D341Med (cell line): ENCODE measurements at places on chromosomes 5 and 9.

- no peak for DNase-seq
These were observed 175.3 kb upstream of the ZNF608 start for GRCh38 chr5:124921694-124922093.

DNA sequence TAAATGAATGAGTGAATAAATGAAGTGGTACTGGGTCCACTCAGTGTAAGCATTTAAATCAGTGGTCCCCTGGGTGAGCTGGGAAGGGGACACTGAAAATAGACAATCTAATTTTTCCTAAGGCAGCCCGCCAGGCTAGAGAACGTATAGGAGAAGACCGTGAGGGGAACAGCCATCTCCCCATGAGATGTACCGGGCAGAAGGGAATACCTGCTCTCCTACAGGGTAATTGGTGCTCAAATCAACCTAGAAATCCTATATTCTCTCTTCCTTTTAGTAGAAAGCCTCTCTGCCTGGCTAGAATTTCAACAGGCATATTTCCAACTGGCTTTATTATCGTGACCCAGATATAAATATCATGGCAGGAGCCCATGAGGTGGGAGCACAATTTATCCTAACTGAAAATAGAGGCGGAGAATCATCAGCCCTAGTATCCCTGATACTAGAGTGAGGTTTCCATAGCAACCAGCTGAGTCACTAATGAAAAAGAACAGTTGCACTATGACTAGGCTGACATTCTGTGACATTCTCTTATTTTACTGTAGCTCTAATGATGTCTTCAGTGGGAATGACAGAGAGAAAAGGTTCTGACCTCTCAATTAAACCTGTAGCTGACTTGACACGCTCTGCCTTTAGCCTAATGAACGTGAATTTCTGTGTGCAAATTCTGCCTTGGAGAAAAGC is 96.5 kb upstream of the CAST start:
- DNase-seq, result no peak

- DNase-seq, result no peak
These were observed 2.5 kb downstream of the ENTR1 start for GRCh38 chr9:136407911-136408310.

- DNase-seq, result no peak
These were observed 89.7 kb upstream of the CDKN2B start for GRCh38 chr9:22098643-22099332.

DNA sequence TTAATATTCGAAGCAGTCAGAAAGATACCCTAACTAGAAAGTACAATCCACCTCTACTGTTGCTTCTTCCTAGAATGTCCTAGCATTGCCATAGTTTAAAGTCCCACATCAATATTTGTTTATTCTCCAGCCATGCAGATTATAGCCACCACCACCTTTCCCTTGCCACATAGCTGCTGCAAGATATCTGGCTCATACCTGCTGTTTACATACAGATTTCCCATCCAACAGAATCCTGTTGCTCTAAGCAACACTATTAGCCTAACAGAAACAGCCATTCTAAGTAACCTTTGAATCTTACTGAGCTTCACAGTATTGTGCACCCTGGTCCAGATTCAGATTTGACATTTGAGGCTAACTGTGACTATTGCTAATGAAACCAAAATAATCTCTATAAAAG is 45.6 kb downstream of the GNAQ start:
- DNase-seq, result no peak

DNA sequence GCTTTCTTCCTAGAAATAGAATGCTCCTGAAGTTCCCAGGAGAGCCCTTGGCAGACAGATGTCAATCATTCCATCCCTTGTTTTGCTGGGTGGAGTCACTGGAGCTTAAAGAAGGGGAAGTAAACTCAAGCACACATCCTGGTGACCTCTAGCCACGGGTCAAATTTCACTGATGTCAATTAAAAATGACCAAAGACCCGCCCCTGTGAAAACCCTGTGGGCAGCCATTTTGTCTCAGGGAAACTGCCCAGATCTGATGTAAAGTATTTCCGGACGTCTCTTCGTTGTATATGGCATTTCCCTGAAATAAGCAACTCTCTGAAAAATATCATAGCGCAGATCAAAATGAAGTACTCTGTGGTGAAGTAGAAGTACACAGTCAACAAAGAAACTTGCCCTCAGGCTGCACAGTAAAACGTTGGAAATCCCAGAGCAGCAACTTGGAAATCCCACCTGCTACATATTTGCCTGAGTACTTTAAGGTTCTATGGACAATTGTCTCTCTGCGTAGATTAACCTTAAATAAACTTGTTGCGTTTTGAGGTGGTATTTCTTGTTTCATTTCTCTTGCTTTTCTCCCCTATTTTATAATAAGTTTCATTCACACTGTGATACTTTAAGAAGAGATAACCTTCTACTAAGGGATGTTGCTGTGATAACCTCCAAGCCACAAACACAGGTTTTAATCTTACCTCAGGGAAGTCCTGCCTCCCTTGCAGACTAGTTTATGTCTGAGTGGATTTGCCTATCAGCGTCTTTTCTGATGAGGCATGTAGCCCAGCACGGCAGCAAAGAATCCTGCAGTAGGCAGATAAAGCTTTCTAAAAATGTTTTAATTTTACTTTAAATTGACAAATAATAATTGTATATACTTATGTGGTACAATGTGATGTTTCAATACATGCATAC is 60.9 kb upstream of the PIP5K1B start:
- no peak for DNase-seq

DNA sequence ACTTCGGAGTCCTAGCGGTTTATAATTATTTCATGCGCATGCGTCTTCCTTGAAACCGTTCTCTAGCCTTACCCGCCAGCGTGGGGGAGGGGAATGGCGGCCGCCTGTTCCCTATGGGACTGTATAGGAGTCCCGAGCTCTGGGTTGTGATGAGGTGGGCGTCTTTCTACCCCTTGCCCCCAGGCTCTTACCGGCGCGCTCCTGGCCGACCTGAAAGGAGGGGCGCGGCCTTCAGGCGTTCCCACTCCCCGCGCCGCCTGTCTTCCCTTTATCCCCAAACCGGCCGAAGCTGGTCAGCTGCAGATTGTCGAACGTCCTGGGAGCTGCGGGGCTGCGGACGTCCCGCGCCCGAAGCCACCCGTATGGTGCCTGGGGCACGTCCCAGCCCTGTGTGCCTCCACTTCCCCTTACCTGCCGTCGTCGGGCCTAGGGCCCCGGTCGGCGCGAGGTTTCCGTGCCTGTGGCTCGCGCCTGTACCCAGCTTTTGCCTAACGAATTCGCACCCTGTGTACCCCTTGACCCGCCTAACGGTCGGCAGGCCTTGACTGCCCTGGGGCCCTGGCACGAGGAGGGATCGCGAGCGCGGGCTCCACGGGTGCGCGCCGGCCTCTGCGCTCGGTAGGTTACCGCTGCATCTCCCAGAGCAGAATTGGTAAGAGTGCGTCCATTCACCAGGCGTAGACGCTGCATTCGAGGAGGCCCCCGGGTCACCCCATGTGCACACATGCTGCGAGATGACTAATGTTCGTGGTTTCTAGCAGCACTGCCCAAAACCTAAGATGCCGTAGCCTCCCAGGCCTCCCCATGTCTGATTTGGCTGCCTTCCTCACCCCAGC is 653 bp upstream of the HNRNPH1 start:
- DNase-seq, result no peak

DNA sequence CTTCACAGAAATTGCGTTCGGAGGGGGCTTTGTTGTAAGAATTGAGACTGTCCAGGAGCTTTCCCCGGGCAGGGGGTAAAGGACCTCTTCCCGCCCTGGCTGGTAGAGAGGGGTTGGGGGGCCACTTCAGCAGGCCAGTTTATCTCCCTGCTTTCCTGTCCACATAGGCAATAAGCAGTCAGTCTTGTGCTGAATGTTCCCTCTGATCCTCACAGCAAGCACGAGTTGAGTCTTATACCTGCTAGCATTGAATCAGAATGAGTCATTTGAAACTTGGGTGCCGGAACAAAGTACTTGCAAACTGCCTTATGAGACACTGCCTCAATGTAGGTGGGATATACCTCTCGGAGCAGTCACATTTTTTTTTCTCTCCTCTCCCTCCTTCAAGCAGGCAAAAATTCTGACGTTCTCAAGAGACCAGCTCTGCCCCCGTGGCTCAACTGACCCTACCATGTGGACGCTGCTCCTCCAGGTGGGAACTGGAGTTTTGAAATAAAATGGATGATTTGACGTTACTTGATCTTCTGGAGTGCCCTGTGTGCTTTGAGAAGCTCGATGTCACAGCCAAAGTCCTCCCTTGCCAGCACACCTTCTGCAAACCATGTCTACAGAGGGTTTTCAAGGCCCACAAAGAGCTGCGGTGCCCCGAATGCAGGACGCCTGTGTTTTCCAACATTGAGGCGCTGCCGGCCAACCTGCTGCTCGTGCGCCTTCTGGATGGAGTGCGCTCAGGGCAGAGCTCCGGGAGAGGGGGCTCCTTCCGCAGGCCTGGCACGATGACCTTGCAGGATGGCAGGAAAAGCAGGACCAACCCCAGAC is 1.3 kb downstream of the SH3RF2 start:
- no peak for DNase-seq

DNA sequence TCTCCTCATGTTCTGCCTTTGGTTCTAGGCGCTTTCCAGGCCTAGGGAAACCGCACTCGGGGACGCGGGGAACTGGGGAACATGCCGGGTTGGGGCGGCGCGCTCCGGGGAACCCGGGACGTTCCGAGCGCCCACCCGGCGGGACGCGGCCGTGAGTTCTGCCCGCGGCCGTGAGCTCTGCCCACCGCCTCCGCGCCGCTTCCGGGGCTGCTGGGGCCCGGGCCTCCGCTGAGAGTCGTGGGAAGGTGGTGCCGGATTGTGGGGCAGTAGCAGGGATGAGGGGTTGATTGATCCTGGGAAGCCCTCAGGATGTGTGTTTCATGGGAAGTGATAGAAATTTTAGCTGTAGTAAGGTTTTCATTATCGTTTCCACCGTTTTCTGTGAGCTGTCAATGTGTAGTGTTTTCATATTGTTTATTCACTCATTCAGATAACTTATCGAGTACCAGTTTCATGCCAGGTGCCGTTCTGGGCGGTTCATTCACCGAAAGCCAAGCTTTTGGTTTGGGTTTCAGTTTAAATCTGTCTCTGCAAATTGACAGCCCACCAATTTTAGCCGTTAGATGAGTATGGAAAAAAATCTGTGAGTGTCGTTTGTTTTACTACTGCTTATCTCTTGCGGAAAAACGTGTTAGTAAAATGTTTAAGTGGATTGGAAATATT is 657 bp downstream of the MTRR start:
- DNase-seq, result peak; percentile 54
